Choroid plexus epithelial cell (primary cell): ENCODE measurements at places on chromosomes 16 and 17.

DNA sequence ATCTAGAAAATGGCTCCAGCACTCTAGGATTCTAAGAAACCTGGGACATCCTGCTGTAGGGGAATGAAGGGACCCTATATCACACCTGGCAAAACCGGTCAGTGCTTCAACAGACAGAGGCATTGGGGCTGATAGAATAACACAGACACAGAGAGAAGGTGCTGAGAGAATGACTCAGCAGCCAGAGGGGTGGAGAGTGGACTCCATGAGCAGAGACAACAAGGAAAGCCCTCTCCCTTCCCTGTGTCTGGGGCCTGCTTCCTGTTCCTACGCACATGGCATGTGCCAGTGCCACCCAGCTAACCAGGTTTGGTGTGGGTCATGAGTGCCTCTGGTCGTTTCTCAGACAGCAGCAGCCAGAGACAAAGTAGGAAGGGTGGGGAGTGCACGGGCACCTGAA lies 140.3 kb downstream of the CCT6B start:
- no peak for DNase-seq

DNA sequence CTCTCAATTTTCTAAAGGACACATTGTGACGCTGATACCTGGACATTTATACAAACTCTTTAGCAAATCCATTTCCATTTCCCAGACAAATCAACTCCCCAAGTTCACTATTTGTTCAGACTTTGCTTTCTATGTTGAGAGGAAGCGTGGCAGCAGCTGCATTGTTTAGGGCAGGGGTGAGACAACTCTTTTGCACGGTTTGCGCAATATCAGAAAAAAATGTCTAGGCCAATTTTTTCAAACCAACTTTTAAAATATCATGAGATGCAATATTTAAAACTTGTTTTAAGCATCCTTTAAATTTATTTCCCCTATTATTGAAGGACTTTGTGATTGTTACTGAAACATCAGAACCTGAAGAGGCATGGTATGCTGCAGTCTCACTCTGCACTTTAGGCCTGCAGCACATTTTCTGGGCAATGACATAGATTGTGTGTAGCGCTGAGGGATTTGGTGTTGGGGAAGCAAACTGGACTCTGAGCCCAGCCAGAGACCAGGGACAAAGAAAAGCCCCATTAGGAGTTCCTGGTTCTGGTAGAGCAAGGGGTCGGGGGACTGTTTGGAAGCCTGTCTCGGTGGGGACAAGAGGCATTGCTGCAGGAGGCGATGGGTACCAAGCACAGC lies 6.4 kb upstream of the CCDC182 start:
- peak; percentile 11 for DNase-seq

- DNase-seq: peak; percentile 33
Observed at GRCh38 chr16:56628486-56629350, 3.1 kb downstream of the MT1E start.

DNA sequence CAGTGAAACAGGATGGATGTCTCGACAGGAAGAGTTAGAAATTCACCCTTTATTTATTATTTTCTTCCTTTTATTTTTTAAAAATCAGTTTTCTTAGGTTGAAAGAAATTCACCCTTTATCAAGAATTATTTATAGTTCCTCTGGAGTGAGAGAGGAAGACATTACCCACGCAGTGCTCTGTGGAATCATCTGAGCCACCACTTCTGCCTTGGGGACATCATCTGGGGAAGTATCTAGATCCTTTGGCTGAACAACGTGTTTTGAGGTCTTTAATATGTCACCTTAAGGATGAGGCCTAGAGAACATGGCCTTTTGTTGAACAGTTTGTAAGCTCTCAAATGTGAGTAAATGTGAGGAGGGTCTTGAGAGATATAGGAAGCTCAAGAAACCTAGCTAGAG lies 183.3 kb downstream of the UTP18 start:
- no peak for DNase-seq
